ENCODE measurements at places on chromosomes 12 and 14. TPM values are rescaled to one million over a fixed set of nuclear protein-coding genes. Genes with fewer than 3 reads are reported as not detected.
A peak's percentile ranks its signal among the peaks of the same experiment; 100 is the strongest.

Gene PCED1B
- 1.6 TPM for total RNA-seq

Gene SRRM4
- not detected for total RNA-seq

Gene PARP2
- total RNA-seq: 25.3 TPM

- H3K27ac ChIP-seq: peak overlapping the region; percentile 92
- peak overlapping the region; percentile 5 for H3K4me3 ChIP-seq
- H3K4me1 ChIP-seq: peaks cover 35% of the 10 kb centered on the region
- H3K36me3 ChIP-seq: peaks cover 6% of the 10 kb centered on the region
- H3K27me3 ChIP-seq: no peaks in the 10 kb centered on the region
Measured at GRCh38 chr12:118064608-118065007, 3.6 kb upstream of the WSB2 start.

Gene GLS2
- 0.31 TPM for total RNA-seq

DNA sequence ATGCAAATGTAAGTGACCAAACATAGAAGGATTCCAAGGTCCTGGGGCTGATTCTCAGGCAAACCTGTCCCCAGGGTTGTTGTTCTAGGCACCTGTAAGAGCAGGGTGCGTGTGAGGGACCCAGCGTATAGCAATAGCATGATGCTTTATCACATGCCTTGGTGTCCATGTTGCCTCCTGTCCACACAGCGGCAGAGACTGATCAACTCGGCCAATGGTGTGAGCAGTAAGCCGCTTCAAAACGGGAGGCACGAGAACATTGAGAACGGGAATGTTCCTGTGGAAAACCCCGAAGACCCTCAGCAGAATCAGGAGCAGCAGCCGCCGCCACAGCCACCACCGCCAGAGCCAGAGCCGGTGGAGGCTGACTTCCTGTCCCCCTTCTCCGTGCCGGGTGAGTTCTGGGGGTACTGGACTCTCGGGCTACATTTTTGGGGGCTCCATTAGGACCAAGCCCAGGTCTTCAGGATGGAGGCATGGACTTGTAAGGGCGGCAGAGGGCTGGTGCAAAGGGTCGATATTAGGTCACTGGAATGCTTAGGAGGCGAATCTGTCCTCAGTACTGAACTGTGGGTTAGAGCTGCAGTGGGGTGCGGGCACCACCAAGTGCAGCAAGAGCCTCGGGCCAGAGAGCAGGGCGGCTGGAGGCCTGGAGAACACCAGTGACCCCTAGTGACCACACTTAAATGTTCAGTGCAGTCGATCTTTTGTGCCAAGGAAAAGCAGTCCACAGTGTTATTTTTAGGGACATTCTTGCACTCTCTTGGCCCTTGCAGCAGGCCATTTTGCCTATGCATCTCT is 57.2 kb upstream of the RIN3 start:
- H3K27ac ChIP-seq: no peak overlapping the region
- DNase-seq: no peak
- H3K36me3 ChIP-seq: no peaks in the 10 kb centered on the region
- peaks cover 20% of the 10 kb centered on the region for H3K4me1 ChIP-seq
- no peak overlapping the region for H3K4me3 ChIP-seq
- no peaks in the 10 kb centered on the region for H3K27me3 ChIP-seq

Gene TSPAN19
- total RNA-seq: not detected

- DNase-seq: no peak
- no peak overlapping the region for H3K4me3 ChIP-seq
- no peak overlapping the region for H3K27ac ChIP-seq
- H3K36me3 ChIP-seq: peaks cover 2% of the 10 kb centered on the region
- H3K27me3 ChIP-seq: no peaks in the 10 kb centered on the region
Measured at GRCh38 chr12:27517961-27518665, 5.9 kb upstream of the PPFIBP1 start.

Gene PAX9
- total RNA-seq: 3.9 TPM

GRCh38 chr14:39145266-39145966 is 24.7 kb downstream of the TRAPPC6B start:
- H3K4me3 ChIP-seq: no peak overlapping the region
- H3K4me1 ChIP-seq: no peaks in the 10 kb centered on the region
- no peak overlapping the region for H3K27ac ChIP-seq

DNA sequence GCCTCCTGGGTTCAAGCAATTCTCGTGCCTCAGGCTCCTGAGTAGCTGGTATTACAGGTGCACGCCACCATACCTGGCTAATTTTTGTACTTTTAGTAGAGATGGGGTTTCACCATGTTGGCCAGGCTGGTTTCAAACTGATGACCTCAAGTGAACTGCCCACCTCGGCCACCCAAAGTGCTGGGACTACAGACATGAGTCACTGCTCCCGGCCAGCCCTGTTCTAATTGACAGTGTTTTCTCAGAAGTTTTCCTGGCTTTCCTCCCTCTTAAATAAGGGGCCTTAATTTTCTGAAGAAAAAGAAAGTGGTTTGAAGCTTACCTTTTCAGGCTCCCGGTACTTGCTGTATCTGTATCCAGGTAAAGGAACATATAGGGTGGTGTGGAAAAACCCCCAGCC is 1.7 kb downstream of the HAL start:
- no peak for DNase-seq
- no peaks in the 10 kb centered on the region for H3K36me3 ChIP-seq
- H3K27ac ChIP-seq: no peak overlapping the region
- H3K4me1 ChIP-seq: no peaks in the 10 kb centered on the region

- H3K27me3 ChIP-seq: peaks cover 10% of the 10 kb centered on the region
- H3K36me3 ChIP-seq: no peaks in the 10 kb centered on the region
- peaks cover 8% of the 10 kb centered on the region for H3K4me1 ChIP-seq
- H3K27ac ChIP-seq: no peak overlapping the region
- no peak overlapping the region for H3K4me3 ChIP-seq
Measured at GRCh38 chr14:54447231-54447692, 6.1 kb upstream of the CNIH1 start.

- no peak overlapping the region for H3K4me3 ChIP-seq
- no peak for DNase-seq
- no peaks in the 10 kb centered on the region for H3K36me3 ChIP-seq
- no peak overlapping the region for H3K27ac ChIP-seq
Measured at GRCh38 chr14:100621806-100622205, 34.6 kb upstream of the BEGAIN start.

DNA sequence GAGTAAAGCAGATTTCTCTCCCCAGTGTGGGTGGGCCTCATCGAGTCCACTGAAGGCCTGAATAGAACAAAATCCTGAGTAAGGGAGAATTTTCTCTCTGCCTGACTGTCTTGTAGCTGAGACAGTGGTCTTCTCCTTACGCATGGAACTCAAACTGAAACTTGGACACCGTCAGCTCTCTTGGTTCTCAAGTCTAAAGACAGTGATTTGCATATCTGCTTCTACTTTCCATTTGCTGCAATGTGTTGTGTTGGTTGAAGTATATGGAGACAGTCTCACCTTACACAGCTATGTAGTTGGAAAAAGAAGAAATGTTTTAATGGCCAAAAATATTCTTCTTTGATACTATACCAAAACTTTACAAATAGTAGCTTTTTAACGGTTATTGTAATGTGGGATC is 160.2 kb upstream of the LMNTD1 start:
- peaks cover 13% of the 10 kb centered on the region for H3K4me1 ChIP-seq
- H3K4me3 ChIP-seq: no peak overlapping the region
- H3K36me3 ChIP-seq: no peaks in the 10 kb centered on the region

DNA sequence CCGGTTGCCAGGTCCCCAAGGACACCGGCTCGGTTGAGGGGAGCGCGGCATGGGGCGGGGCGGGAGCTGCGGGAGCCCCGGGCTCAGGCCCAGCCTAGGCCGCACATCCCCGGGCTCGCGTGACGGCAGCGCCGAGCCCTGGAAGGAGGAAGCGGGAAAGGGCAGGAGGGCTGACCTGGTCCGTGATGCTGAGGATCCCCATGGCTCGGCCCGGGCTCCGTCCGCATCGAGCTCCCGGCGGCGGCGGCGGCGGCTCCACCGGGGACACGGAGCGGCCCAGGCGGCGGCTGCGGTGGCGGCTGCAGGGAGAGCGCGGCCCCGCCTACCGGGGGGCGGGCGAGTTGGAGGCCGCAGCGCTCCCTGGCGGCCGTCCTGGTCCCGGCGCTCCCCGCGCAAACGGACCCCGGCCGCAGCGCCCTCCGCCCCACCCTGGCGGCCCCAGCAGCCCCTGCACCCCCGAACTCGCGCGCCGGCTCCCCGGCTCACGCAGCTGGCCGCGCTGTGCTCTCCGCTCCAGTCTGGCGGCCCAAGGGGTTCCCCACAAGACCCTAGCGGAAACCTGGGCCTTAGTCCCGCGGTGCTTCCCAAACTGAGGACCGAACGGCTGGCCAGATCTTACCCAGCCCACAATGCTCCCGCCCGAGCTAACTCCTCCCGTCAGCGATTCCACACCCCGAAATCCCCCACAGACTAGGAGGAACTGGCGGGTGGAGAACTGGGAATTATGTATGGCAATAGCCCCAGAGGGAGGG is at the start of gene ANKRD52:
ANKRD52 (minus strand) TSS at position 317 of the 752 bp plus-strand sequence; CDS start at position 202, 115 bp downstream.
- peak; percentile 93 for DNase-seq
- H3K4me3 ChIP-seq: peak within 1 kb of the TSS; percentile 93
- H3K4me1 ChIP-seq: peaks cover 35% of the 10 kb centered on the region
- peaks cover 19% of the 10 kb centered on the region for H3K36me3 ChIP-seq

GRCh38 chr12:130873825-130874224 is 2.0 kb downstream of the RAN start:
- no peaks in the 10 kb centered on the region for H3K27me3 ChIP-seq
- no peak overlapping the region for H3K27ac ChIP-seq
- H3K36me3 ChIP-seq: peaks cover 49% of the 10 kb centered on the region
- peak overlapping the region; percentile 18 for H3K4me3 ChIP-seq

DNA sequence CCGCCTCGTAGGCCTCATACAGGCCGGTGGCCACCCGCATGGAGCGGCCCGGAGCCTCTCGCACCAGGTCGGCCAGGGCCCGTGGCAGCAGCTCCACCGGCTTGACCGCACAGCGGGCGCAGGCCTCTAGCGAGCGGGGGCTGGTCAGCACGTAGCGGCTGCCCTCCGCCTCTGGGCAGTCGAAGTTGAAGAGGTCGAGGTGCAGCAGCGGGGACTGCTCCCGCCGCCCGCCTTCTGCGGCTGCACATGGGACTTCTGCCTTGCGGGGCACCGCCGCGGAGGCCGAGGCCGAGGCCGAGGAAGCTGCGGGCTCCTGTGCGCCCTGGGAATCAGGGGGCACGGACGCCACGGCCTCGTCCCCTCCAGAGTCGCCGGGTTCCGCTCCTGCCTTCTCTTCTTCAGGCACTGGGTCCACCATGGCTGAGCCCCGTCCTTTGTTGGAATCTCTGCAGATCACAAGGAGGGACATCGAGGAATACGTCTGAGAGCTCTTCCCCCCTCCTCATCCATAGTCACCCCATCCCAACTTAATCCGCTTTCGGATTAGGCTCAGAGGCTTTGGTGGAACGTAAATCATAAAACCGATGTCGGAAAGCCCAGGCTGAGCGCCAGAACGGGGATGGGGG is 1.4 kb downstream of the CCDC177 start:
- H3K4me1 ChIP-seq: peaks cover 9% of the 10 kb centered on the region
- H3K4me3 ChIP-seq: no peak overlapping the region
- H3K27ac ChIP-seq: no peak overlapping the region
- no peaks in the 10 kb centered on the region for H3K36me3 ChIP-seq
- DNase-seq: no peak
- peaks cover 47% of the 10 kb centered on the region for H3K27me3 ChIP-seq

Gene BCL11B
- 0.16 TPM for total RNA-seq

- no peak overlapping the region for H3K4me3 ChIP-seq
- H3K27ac ChIP-seq: no peak overlapping the region
- no peaks in the 10 kb centered on the region for H3K4me1 ChIP-seq
- no peaks in the 10 kb centered on the region for H3K27me3 ChIP-seq
- no peaks in the 10 kb centered on the region for H3K36me3 ChIP-seq
Measured at GRCh38 chr12:115570069-115570777, 707.3 kb downstream of the MED13L start.

DNA sequence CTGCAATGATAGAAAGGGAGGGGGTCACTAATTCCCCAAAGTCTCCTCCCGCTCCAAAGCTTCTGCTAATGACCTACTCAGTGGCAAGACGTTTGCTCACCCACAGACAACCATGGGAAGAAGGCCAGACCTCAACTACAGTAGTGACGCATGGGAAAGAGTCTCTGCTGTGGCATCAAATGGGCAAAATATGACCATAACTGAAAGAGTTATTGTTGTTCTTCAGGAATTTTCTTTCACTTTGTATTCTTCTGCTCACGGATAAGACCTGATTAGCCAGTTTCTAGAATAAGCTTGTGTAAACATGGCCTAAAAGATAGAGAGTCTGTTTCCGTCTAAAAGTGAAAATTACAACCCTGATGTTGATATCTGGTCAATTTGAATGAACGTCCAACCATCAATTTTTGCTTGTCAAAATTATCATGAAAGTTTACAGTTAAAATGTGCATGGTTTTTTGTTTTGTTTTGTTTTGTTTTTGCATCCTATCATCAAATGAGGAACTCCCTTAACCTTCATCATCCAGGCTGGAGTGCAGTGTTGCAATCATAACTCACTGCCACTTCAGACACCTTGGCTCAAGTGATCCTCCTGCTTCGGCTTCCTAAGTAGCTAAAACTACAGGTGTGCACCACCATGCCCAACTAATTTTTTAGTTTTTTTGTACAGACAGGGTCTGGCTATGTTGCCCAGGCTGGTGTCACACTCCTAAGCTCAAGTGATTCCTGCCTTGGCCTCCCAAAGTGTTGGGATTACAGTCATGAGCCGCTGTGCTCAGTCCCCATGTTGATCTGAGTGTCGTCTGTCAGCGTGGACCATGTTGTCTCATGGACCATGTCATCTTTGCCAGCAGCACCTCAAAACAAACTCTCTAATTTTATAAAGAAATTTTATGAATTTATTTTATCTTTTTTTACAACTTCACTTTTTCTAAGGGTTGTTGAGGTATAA is 7.0 kb downstream of the KRT6B start:
- H3K36me3 ChIP-seq: no peaks in the 10 kb centered on the region
- no peak for DNase-seq
- H3K4me1 ChIP-seq: no peaks in the 10 kb centered on the region
- H3K4me3 ChIP-seq: no peak overlapping the region
- no peak overlapping the region for H3K27ac ChIP-seq
- peaks cover 61% of the 10 kb centered on the region for H3K27me3 ChIP-seq

Gene PTPRR
- not detected for total RNA-seq

Gene A2ML1
- not detected for total RNA-seq

DNA sequence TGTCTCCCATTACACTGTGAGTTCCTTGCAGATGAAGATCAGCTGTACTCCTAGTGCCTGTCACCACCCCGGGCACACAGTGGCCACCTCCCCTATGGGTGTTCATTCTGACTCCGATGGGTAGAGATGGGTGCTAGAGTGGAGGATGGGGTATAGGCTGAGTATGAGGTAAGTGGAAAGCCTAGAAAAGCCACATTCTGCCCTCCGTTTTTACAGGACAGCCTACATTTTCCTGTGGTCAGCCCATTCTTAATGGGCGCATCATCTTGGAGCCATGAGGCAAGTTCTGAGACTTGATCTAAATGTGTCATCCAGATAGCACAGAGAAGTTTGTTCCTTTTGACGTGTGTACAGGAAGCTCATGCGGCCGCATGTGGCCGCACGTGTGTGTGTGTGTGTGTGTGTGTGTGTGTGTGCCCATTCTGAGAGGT is 166.7 kb upstream of the HIF1A start:
- no peaks in the 10 kb centered on the region for H3K27me3 ChIP-seq
- H3K4me1 ChIP-seq: peaks cover 56% of the 10 kb centered on the region
- DNase-seq: no peak
- H3K27ac ChIP-seq: peak overlapping the region; percentile 31

GRCh38 chr12:67535176-67535575 is 113.4 kb upstream of the DYRK2 start:
- no peak overlapping the region for H3K4me3 ChIP-seq
- H3K27ac ChIP-seq: no peak overlapping the region
- no peaks in the 10 kb centered on the region for H3K27me3 ChIP-seq
- H3K4me1 ChIP-seq: peaks cover 30% of the 10 kb centered on the region
- no peaks in the 10 kb centered on the region for H3K36me3 ChIP-seq

Measured in osteocyte (in vitro differentiated cells).